ENCODE measurements at places on chromosomes 2 and 18.

DNA sequence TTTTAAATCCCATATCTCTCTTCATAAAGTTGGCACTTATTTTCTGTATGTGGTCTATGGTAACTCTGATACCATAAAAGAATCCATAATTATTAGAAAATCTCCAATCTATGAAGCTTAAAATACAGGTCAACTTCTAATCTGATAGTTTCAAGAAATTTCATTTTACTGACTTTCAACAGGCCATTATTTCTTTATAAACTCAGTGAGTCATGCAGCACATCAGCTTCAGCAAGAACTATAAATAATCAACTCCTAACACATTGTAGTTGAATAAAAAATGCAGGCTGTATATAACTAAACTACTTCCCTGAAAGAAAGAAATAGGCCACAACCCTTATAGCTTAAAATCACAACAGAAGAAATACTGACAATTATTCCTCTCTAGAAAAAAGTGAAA is 204.3 kb upstream of the CCDC150 start:
- H3K27me3 ChIP-seq = peaks cover 2% of the 10 kb centered on the region
- no peak for DNase-seq
- no peak overlapping the region for H3K27ac ChIP-seq
- H3K4me1 ChIP-seq = no peaks in the 10 kb centered on the region

DNA sequence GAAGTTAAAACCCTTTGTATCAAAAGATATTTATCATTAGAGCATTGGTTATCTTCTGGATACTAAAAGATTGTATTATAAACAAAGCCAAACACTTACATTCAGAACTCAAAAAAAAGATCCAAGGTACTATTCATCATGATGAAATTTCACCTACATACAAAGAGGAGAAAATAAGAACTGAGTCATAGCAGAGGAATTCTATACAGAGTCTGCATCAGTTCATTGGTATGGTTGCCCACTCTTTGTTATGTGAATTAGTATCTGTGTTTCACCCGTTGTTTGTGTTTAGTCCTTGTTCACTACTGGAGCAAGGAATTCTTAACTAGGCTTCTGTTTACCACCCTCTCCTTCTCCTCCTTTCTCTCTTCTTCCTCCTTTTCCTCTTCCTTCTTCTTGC is 157.9 kb downstream of the LNPK start:
- DNase-seq = no peak
- H3K36me3 ChIP-seq = no peaks in the 10 kb centered on the region
- H3K4me1 ChIP-seq = no peaks in the 10 kb centered on the region

GRCh38 chr2:111226876-111227700 is 106.4 kb downstream of the BCL2L11 start:
- no peak overlapping the region for H3K27ac ChIP-seq
- H3K27me3 ChIP-seq = no peaks in the 10 kb centered on the region
- H3K36me3 ChIP-seq = no peaks in the 10 kb centered on the region
- no peak overlapping the region for H3K4me3 ChIP-seq
- no peaks in the 10 kb centered on the region for H3K4me1 ChIP-seq
- no peak for DNase-seq

DNA sequence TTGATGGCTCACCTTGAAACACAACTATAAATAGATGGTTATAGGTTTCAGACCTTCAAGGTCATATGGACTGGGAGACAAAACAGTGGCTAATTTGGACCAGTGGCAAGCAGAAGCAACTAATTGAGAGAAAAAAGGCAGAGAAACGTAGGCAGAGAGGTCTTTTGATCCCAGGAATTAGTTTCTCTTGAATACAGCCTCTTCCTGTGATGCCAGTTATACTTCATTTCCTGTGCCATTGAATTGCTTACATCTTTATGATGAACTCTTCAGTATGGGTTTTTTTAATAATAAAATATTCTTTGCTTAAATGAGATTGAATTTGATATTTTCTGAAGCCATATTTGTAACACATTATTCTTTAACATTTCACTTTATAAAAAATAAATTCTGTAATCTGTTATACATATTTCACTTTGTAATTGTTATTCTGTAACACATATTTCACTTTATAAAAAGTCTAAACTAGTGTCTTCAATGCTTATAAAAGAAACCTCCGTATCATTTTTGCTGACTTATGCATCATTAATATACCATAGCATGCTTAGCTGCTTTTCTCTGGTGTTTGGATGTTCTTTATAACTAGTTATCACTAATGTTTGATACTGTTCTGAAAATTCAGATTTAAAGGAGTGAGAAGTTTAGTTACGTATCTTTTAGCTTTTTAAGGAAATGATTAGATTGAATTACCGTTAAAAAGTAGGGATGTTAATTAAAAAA is 8.9 kb downstream of the VAPA start:
- no peak overlapping the region for H3K4me3 ChIP-seq
- DNase-seq = no peak
- no peaks in the 10 kb centered on the region for H3K27me3 ChIP-seq
- H3K36me3 ChIP-seq = no peaks in the 10 kb centered on the region
- H3K4me1 ChIP-seq = peaks cover 16% of the 10 kb centered on the region

DNA sequence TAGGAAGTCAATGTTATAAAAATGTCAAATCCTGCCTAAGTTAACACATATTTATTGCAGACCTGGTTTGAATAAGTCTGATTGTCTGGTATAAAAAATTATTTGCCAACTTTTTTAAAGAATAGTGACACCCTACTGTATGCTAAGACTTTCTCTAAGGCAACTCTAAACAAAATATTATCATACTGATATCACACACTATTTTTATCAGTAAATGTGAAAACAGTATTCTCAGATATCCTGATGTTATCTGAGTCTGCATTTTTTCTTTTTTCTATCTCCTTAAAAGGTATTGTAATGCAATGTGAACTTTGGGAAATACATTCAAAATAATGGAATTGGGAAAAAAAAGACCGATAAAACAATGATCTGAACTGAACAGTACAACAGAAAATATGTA is 127.1 kb downstream of the DOCK10 start:
- peaks cover 10% of the 10 kb centered on the region for H3K4me1 ChIP-seq
- no peak overlapping the region for H3K4me3 ChIP-seq
- peaks cover 34% of the 10 kb centered on the region for H3K36me3 ChIP-seq

GRCh38 chr2:48768669-48769068 is 13.1 kb upstream of the LHCGR start:
- no peaks in the 10 kb centered on the region for H3K4me1 ChIP-seq
- H3K36me3 ChIP-seq = no peaks in the 10 kb centered on the region
- H3K4me3 ChIP-seq = no peak overlapping the region
- no peak overlapping the region for H3K27ac ChIP-seq
- no peak for DNase-seq
- no peaks in the 10 kb centered on the region for H3K27me3 ChIP-seq

DNA sequence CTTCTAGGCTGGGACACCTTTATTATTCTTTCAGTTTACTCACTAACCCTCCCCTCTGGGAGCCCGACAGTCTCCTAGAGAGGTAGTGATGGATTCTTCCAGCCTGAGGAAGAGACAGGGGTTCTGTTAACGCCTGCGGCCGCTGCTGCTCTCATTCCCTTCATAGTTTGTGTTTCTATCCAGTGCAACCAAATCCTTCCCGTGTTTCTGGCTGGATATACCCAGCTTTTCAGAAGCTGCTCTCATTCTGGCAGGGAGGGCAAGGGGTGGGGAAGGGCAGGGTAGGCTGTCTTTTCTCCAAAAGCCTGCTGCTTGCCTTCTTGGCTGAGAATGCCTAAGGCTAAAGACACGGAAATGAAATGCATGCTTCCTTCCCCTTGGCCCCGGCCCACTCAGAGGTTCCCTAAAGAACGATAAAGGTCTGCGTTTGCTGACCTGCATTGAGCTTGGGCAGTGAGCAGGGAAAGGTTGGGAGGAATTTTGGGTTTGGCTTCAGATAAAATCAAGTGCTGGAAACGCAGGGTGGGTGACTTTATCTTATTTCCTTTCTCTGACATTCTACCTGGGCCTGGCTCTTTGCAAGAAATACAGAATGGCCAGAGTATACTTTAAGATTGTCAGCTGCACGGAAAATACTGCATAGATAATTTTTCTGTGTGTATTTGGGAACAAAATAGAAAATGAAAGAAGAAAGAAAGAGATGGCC is 390.9 kb downstream of the NBAS start:
- no peaks in the 10 kb centered on the region for H3K4me1 ChIP-seq
- peaks cover 4% of the 10 kb centered on the region for H3K36me3 ChIP-seq
- no peak overlapping the region for H3K4me3 ChIP-seq
- no peak overlapping the region for H3K27ac ChIP-seq
- no peak for DNase-seq

- peaks cover 7% of the 10 kb centered on the region for H3K36me3 ChIP-seq
- DNase-seq = no peak
- no peaks in the 10 kb centered on the region for H3K4me1 ChIP-seq
- H3K27ac ChIP-seq = no peak overlapping the region
Measured at GRCh38 chr2:85369500-85369899, 14.9 kb downstream of the ELMOD3 start.

DNA sequence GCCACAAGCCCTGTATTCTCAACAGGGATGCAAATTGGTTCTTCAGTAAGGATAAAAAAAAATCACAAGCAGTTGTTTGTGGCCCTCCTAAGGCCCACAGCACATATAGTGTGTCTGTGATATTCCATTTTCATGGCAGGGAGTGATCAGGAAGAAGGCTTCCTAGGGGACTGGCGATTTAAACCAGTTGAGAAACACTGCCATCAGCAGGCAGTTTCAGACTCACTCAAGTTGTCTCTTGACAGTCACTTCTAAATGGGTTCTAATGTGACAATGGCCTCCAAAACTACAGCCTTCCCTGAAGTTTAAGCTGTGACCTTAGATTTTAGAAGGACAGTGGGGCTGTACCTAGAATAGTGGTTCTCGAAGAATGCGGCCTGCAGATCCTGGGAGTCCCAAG is 6.0 kb downstream of the CIAO1 start:
- no peak overlapping the region for H3K27ac ChIP-seq
- H3K4me1 ChIP-seq = peaks cover 15% of the 10 kb centered on the region
- DNase-seq = no peak
- peaks cover 68% of the 10 kb centered on the region for H3K36me3 ChIP-seq

DNA sequence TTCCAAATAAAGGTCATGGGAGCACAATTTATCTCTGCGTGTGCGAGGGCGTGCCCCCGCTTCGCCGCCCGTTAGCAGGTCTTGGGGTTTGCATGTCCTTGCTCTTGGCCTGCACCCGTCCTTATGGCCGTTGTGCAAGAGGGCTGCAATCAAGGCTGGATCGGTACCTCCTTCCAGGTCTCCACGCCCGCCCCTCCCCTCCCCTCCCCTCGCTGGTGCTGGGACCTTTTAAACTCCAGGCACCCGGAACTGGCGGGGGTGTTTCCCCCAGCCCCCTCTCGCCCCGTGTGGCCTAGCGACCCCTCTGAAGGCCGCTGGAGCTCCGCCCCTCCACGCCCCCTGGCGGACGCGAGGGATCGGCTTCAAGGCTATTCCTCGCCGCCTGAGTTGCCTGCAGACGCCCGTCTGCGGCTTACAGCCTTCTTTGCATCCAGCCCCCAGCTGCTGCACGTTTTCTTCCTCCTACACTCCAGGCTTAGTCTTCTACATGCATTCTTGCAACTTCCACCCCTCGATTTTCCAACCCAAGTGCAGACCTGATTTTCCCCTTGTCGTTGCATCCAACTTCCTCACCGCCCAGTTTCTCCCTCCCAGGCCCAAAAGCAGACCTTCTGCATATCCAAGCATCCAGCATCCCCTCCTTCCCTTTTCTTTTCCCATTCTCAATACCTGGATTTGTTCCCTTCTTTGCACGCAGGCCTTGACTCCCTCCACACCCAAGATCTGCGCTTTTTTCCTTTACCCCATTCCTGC is 577 bp downstream of the IDH1 start:
- DNase-seq = peak; percentile 74
- H3K4me1 ChIP-seq = peaks cover 20% of the 10 kb centered on the region
- H3K4me3 ChIP-seq = peak overlapping the region; percentile 96
- peaks cover 24% of the 10 kb centered on the region for H3K36me3 ChIP-seq
- no peaks in the 10 kb centered on the region for H3K27me3 ChIP-seq

DNA sequence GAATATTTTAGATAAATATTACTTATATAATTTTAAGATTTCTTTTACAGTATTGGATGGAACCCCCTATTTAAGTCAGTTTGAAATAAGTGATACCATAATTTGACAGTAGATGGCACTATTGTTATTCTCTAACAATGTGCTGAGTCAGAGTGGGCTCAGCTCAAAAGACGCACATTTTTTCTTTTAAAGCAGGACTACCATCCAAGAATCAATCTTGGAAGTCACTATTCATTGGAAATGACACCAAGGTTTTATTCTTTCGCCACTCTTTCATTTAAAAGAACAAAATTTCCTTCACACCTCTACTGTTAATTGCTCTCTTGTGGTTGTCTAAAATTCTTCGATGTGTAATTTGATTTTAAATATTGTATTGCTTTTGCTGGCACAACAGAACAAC is 32.6 kb upstream of the SPAG16 start:
- H3K27ac ChIP-seq = no peak overlapping the region
- peak; percentile 75 for DNase-seq
- H3K4me1 ChIP-seq = no peaks in the 10 kb centered on the region
- H3K27me3 ChIP-seq = no peaks in the 10 kb centered on the region

DNA sequence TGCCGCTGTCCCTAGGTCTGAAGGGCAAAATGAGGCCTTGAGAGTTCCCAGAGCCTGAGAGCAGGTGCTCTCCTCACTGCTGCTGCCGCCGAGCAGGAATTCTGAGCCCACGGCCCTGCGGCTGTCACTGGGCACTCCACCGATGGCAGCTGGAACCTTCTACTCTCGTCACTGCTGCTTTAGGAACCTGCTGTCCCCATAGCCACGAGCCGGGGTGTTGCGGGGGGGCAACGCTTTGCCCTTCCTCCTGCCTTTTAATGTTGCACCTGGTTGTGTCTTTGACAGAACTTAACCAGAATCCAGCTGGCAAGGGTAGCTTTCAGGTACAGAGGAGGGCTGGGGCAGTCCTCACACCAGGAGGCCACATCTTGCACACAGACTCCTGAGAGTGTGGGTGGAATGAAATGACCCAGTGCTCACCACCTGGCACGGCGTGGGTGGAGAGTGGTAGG is 32.3 kb downstream of the NCK2 start:
- H3K4me1 ChIP-seq = peaks cover 80% of the 10 kb centered on the region
- no peak for DNase-seq
- H3K4me3 ChIP-seq = no peak overlapping the region
- peak overlapping the region; percentile 86 for H3K27ac ChIP-seq
- H3K36me3 ChIP-seq = no peaks in the 10 kb centered on the region

GRCh38 chr2:201116959-201117734 is 1.2 kb downstream of the CFLAR start:
- H3K4me3 ChIP-seq = peak overlapping the region; percentile 90
- H3K27ac ChIP-seq = peak overlapping the region; percentile 93
- H3K4me1 ChIP-seq = peaks cover 38% of the 10 kb centered on the region
- no peaks in the 10 kb centered on the region for H3K27me3 ChIP-seq

All from natural killer cell (primary cell).